ENCODE measurements at places on chromosomes 1 and 21.

DNA sequence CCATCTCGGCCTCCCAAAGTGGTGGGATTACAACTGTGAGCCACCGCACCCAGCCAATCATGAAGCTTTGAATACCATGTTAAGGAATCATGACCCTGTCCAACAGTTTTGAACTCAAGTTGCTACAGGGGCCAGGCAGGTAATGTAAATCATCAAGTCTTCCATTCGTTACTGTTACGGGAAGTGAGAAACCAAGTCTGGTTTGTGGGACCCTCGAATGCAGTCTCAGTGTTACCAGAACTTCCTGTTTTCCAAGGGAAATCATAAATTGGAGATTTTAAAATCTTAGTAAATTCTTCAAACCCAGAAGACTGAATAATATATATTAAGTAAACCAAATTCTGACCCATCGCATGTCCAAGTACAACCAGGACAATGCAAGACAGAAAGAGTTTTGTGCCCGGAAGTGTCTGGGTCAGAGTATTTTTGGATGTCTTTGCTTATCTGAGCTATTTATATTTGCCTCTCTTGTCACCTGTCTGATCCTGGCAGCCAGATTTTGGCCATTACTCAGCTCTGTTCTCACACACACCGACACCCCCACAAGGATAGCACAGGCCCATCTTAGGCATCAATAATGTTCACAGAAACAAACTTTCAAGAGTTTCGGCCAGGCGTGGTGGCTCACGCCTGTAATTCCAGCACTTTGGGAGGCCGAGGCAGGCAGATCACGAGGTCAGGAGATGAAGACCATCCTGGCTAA, 8.8 kb downstream of the ATP5IF1 start:
- DNase-seq, result no peak

GRCh38 chr1:8184301-8184700, 133.6 kb upstream of the SLC45A1 start:
- DNase-seq, result no peak

DNA sequence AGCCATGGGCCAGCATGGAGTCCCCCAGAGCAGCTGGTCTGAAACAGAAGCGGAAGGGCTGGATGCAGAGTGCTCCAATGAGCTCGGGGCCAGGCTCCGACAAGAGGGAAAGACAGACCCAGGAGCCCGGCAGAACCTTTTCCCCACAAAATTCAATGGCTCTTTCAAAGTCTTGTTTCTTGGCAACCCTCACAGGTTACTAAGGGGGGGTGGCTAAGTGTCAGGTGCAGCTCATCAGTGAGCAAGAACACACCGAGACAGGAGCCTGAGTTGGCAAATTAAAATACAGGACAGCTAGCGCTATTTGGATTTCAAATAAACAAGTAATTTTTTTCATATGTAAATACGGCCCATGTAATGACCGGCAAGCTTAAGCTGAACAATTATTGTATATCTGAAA, 27.3 kb downstream of the PGBD5 start:
- no peak for DNase-seq

GRCh38 chr1:89466307-89466930, 58.2 kb upstream of the LRRC8B start:
- DNase-seq, result no peak

DNA sequence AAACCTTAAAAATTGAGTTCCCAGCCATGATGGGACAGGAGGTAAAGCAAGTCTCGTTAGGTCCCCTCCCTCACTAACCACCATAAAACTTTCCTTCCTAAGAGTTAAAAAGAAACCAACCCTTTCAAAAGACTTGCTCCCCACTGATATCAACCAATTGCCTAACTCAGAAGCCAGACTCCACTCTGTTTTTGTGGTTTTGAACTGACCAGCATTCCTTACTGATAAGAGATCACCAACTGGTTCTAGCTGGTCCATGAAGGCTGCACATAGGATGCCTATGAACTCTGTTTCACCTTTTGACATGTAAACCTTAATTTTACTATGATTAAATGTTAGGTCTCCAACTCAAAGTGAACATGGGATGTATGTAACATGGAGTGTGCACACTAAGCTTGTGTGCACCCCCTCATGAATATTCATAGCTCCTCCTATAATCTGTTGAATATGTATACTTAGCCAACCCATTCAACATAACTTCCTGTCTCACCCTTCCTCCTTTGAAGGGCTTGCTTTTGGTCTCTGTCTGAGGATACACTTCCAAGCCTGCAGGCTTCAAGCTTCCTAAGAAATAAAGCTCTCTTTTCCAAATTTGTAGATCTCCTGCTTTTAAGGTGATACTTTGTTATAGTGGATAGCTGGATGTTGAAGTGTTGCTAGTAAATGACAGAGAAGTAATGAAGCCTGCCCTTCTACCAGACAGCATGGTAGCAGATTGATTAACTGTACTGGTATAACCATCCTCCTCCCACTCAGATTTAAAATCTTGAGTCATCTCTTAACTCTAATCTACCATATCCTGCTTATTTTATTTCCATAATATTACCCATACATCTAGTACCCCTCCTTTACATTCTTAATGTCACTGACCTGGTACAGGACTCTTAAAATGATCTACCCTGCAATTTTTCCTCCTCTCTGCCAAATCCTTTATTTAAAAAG, 95.6 kb downstream of the ZNF644 start:
- DNase-seq, result no peak

GRCh38 chr21:34354836-34355235, 9.0 kb upstream of the KCNE2 start:
- DNase-seq, result no peak

GRCh38 chr1:46148318-46148717, 15.9 kb upstream of the PIK3R3 start:
- DNase-seq, result no peak

GRCh38 chr1:1527092-1527816, 13.2 kb downstream of the TMEM240 start:
- DNase-seq, result no peak

- DNase-seq, result no peak
These were observed 33.9 kb upstream of the COL6A2 start for GRCh38 chr21:46063734-46064680.

DNA sequence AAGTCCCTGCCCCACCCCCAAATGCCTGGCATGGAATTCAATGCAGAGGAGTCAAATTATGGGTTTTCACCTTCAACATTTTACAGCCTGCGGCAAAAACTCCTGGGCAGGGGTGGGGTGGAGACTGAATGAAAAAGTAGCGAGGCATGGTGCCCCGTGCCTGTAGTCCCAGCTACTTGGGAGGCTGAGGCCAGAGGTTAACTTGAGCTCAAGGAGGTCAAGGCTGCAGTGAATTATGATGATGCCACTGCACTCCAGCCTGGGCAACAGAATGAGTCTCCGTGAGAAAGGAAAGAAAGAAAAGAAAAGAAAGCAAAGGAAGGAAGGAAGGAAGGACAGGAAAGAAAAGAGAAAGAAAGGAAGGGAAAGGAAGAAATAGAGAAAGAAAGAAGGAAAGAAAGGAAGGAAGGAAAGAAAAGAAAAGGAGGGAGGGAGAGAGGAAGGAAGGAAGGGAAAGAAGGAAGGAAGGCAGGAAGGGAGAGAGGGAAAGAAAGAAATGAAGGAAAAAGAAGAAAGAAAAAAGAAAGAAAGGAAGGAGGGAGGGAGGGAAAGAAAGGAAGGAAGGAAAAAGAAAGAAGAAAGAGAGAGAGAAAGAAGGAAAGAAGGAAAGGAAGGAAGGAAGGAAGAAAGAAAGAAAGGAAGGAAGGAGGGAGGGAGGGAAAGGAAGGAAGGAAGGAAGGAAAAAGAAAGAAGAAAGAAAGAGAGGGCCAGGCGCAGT, 11.1 kb downstream of the LEMD1 start:
- DNase-seq, result no peak

DNA sequence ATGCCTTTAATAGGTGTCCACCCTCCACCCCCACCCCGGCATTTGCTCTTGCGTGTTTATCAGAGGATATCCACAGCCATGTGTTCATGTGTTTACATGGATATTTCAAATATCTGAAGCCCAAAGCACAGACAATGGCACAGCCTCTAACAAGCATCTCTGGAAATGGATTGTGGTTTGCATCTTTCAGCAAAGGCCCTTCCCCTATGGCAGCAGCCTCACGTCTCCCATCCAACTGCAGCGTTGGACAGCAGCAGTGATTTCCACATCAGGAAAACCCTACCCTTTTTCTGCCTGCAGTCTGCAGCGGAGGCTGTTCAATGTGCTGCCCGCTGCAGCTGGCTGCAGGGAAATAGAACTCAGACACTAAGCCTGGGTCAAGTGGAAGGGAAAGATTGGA, 1.6 kb downstream of the RASSF5 start:
- no peak for DNase-seq

DNA sequence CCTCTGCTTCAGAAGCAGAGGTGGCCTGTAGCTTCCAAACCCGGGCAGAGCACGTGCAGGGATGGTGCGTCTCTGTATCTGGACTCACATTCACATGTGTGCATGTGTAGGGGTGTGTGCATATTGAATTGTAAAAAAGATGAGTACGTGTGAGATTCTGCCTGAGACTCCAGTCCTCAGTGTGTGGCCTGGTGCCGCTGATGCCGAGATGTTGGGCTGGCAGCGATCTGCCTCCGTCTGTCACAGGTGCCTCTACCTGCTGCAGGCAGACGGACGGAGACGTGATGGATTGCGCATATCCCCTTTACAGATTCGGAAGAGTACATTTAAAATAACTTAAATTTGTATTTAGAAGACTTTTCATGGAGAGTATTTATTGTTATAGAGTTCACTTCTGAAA, 53.6 kb downstream of the ADARB1 start:
- no peak for DNase-seq

DNA sequence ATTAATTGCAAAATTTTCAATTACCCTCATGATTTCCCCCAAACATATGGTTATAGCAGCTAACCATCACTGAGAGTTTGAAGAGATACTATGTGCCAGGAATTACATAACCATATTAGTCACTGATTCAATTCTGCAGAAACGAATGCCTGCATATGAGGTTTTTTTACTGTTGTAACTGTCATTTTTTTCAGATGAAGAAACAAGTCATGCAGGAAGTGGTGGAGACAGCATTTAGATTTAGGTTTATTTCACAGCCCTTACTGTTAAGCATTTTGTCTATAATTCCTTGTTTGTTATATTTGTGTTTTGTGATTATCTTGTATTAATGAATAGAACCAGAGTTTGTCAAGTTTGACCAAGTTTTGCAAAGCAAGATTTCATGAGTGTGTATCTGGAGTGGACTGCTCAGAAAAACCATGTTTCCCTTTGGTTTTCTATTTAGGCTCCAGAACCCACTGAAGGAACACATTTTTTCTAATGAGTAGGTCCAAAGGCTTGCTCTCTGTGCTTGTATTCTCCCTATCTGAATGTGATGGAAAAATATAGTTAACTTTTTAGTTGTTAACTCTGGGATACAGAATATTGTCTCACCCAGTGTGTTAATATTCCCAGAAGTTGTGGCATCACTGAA, 308.5 kb upstream of the ADAMTS5 start:
- no peak for DNase-seq

- no peak for DNase-seq
These were observed 98.5 kb upstream of the NGF start for GRCh38 chr1:115436596-115436995.

GRCh38 chr1:233721004-233721595, 107.2 kb downstream of the KCNK1 start:
- DNase-seq, result no peak

- DNase-seq, result no peak
These were observed 39.0 kb upstream of the CASZ1 start for GRCh38 chr1:10835421-10835820.

DNA sequence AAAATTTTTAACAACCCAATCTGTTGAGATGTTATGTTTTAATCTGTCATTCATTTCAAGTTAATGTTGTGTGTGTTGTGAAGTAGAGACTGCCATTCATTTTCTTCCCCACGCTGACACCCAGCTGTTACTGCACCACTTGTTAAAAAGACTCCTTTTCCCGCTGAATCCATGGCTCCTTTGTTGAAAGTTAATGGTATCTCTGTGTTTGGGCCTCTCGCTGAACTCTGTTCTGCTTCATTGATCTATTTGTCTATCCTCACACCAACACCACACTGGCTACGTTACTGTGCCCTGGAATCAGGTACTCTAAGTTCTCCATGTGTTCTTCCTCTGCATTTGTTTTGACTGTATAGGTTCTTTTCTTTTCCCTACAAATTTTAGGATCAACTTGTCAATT, 58.2 kb downstream of the PDE9A start:
- no peak for DNase-seq

GRCh38 chr21:35189077-35189863, 140.2 kb upstream of the RUNX1 start:
- no peak for DNase-seq

DNA sequence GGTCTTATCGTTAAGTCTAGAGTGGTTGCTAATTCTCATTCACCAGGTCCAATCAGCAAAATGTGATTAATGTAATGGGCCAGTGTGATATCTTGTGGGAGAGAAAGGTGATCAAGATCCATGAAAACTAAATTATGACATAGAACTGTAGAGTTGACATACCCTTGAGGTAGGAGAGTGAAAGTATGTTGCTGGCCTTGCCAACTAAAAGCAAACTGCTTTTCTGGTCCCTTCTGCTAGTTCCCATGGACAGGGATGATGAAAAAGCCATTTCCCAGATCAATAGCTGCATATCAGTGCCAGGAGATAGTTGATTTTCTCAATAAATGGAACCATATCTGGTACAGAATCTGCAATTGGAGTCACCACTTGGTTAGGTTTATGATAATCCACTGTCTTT, 65.8 kb downstream of the FH start:
- no peak for DNase-seq

- no peak for DNase-seq
These were observed 63.4 kb upstream of the PSEN2 start for GRCh38 chr1:226806988-226807387.

GRCh38 chr1:1116701-1117468, 996 bp upstream of the C1orf159 start:
- no peak for DNase-seq

- no peak for DNase-seq
These were observed 212.2 kb upstream of the RAB4A start for GRCh38 chr1:229058729-229059128.

- no peak for DNase-seq
These were observed 6.3 kb downstream of the KCNJ6 start for GRCh38 chr21:37909936-37910335.

DNA sequence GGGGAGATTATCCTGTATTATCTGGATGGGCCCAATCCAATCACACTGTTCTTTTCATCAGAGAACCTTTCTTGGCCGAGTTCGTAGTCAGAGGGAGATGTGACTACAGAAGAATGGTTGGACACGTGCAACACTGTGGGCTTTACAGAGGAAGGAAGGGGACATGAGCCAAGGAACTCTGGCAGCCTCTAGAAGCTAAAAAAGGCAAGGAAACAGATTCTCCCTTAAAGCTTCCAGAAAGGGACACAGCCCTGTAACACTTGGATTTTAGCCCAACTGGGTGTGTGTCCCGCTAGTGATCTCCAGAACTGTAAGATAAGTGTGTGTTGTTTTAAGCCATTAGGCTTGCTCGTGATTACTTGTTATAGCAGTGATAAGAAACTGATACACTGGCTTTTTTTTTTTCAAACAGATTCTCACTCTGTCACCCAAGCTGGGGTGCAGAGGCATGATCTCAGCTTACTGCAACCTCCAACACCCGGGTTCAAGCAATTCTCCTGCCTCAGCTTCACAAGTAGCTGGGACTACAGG, 53.9 kb upstream of the FBXO28 start:
- DNase-seq, result no peak
